Mesothelial cell of epicardium (in vitro differentiated cells): ENCODE measurements at places on chromosomes 16 and 17.
A peak's percentile ranks its signal among the peaks of the same experiment; 100 is the strongest.

DNA sequence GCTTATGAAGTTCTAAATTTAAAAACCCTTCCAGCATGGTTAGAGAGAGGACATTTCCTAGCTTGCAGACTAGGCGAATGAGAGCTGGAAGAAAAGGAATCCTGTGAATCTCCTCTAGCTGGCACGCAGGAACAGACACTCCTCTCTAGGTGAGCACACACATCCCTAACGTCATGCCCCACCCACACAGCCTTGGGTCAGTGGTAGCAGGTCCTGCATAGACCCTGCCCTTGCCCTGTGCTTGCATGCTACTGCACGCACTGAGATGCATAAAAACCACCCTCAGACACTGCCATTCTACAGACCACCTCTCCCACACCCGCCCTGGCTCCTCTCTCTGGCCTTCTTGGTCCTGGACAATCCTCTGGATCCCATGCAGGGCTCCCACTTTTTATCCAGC lies 23.5 kb downstream of the CES1 start:
- no peak for DNase-seq

GRCh38 chr17:48215583-48216139 lies 108.1 kb downstream of the SNX11 start:
- peak; percentile 48 for DNase-seq

- DNase-seq: no peak
Measured at GRCh38 chr17:72506773-72507172, 386.0 kb downstream of the SOX9 start.

GRCh38 chr16:81174644-81175324 lies 63.7 kb upstream of the BCO1 start:
- no peak for DNase-seq

- no peak for DNase-seq
Measured at GRCh38 chr17:3571043-3571900, 13.7 kb upstream of the TRPV3 start.
